Neural crest cell (in vitro differentiated cells): ENCODE measurements at places on chromosomes 2 and 18. TPM values are rescaled to one million over a fixed set of nuclear protein-coding genes. Genes with fewer than 3 reads are reported as not detected.

DNA sequence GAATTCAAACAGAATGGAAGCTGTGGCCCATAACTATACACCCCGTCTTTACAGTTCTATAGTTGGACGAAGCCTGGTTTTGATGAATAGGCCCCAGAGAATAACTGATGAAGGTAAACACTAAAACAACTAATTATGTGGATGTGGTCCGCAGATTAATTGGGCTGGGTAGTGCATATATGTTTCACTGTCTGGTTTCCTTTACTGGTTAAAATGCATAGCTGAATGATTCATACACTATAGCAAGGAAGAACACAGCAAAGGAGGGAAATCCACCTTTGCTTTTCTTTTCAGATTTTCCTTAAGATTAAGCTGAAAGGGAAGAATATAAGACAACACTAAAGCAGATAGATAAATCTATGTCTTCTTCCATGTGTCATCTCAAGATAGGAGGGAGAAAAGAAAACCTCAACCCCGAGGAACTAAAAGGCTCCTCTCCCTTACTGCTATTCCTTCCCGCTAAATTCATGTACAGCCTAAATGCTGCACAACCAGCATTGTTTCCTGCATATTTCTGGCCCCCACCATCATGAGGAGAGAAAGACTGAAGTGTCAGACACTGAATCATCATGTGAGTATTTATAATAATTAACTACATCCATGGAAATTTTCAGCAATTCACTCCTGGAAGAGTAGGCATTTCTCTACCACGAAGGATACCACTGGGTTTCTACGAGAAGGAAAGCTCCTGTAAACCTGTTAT lies 297.1 kb upstream of the CCDC68 start:
- no peak for DNase-seq

GRCh38 chr2:49032936-49033335 lies 121.4 kb downstream of the FSHR start:
- no peak for DNase-seq

DNA sequence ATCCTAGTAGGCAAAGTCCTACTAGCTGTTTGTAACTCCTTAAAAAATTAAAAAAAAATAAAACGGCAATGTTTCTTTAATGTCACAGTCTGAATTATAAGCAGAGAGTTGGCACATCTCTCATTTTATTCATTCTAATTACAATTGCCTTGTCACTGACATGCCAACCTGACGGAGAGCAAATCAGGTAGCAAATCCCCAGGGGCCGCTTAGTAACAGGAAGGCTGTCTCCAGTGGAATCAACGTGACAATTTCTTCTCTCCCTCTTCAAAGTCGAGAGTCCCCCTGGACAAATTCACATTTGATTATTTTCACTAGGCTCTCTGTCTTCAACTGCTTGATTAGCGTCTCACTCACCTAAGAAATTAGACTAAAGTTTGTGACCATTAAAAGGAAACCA lies 1598.9 kb upstream of the PIK3C3 start:
- no peak for DNase-seq

DNA sequence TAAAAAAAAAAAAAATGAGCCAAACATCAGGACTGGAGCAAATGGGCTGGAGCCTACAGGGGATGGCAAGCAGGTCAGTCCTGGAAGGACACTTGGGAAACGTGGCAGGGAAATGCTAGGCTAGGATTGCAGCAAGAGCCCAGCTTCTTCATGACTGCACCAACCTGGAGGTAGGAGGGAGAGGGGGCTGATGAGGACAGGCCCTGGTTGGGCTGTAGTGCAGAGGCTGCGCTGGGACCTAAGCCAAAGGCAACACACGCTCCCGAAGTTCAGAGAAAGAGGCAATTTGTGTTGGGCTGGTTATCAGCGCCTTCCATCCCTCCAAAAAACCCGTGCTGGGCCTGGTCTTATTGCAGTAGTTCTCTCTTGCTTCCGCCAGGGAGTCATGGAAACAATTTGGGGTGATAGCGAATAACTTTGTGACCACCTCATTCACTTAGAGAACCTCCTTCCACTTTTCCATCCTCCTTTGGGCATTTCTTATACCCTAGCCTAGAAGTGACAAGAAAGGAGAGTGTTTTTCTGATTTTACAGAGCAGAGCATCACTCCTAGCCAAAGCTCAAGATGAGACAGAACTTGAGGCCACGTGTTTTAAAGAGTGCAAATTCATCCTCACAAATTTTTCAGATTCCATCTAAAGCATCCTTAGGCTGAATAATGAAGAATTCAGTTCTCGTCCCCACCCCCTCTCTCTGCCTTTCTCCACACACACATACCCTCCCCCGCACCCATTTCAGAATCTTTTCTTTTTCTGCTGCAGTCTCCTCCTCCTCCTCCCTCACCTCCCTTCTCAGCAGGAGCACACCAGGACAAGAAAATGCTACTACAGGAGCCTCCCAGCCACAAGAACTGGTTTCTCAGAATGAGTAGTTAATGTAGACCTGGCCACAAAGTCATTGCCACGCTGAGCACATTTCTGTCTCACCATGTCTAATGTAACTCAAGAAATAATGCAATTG lies 82.5 kb upstream of the STPG4 start:
- no peak for DNase-seq

DNA sequence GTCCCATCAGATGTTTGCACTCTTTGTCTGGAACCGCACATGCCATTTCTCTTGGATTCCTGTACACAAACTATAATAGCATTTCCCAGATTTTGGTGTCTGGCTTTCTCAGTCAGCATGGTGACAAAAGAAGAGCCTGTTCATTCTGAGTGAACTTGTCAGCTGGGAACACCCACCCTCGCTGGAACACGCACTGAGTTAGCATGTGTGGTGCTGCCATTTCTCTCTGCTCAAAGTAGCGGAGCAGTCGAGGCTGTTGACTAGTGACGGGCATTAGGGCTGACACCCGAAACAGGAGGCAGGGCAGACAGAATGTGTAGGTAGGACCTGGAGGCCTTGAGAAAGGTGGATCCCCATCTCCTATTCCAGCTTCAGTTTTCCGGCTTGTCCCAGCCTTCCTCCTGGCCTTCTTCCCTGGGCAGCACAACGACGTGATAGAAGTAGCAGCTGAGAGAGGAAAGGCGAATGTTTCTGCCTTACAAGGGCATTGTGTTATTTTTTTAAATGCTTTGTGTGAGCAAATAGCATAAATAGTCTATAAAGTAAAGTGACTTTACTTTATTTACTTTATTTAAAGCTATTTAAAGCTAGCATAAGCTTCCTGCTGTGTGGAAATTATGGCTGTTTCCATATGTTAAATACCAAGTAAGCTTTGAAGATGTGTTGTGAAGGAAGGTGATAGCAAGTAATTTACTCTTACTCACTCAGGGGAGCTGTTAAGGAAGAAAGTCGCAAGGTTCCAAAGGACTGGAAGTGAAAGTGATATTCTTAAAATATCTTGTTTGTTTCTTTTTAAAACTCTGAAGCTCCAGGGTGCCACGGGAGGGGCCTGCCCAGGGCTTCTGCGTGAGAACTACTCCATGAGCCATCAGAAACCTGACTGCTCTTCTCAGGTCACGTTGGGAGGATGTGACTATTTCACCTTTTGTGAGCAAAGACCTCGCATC lies 272.6 kb downstream of the NEDD4L start:
- no peak for DNase-seq

- DNase-seq, result no peak
Measured at GRCh38 chr18:10013621-10014543, 100.1 kb downstream of the VAPA start.

GRCh38 chr18:36256094-36256493 lies 41.4 kb upstream of the FHOD3 start:
- DNase-seq, result no peak

DNA sequence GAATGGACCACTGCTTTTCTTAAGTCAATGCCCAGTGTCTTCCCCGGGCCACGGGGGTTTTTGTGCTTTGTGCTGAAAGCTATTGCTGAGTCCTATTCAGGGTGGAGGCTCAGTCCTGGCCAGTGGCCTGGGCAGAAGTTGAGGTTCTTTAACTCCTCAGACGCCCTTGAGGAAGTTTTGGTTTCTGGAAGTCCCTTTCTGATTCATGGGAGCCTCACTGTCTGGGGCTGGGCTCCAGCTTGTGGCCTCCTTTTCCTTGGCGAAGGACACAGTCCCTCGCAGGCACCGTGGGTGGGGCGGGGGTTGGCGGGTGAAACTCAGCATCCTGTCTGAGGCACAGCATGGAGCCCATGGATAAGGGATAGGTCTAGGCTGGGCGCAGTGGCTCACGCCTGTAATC lies 465.2 kb upstream of the HS6ST1 start:
- DNase-seq, result no peak

GRCh38 chr2:50547521-50547920 lies 484.4 kb downstream of the NRXN1 start:
- no peak for DNase-seq

DNA sequence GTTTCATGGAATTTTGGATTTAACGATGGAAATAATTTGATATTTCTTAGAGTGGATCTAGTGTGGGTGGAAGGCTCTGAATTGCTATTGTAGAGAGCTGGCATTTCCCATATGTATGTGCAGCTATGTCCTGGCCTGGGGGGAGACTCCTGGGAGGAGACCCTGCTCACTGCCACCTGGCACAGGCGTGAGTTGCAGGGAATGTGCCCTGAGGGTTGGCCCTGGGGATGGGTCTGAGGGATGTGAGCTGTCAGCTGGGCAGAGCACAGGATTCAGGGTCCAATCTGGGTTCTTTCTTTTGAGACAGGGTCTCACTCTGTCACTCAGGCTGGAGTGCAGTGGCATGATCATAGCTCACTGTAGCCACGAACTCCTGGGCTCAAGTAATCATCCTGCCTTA lies 120.2 kb downstream of the CLIP4 start:
- DNase-seq, result no peak

- DNase-seq, result no peak
Measured at GRCh38 chr2:46394649-46395510, 84.5 kb upstream of the TMEM247 start.

GRCh38 chr2:236117861-236118269 lies 50.3 kb downstream of the GBX2 start:
- DNase-seq, result no peak

DNA sequence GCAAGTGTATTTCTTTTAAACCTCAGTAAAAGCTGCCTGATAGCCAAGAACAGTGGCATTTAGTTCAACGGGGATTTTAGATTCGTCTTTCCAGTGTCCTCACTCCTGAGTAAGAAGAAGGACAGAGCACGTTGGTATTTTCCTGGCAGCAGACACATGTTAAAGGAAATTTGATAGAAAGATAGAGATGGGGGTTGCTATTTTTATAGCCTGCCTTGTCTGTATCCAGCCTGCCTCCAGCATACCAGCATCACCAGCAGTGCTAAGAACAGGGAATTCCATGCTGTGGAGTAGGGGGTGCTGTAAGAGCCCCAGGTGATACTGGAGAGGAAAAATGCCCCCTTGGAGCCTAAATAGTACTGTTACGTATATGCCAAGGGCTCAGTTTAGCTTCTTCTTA lies 1.1 kb upstream of the SMYD1 start:
- DNase-seq, result no peak

DNA sequence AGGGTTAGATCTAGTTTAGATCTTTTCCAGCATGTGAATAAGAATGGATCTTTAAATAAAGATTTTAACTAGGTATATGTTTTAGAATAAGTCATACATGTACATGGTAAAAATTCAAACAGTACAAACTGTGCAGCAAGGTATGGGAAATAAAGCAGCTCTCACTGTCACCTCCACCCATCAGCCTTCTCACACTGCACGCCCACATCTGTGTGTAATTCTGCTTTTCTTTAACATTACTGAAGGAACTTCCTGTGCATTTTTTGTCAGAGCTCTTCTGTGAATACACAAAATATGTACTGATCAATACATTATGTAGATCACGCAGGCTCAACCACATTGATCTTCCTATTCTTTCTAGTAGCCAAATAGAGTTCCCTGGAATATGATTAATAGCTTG lies 3.4 kb downstream of the CASP8 start:
- no peak for DNase-seq

DNA sequence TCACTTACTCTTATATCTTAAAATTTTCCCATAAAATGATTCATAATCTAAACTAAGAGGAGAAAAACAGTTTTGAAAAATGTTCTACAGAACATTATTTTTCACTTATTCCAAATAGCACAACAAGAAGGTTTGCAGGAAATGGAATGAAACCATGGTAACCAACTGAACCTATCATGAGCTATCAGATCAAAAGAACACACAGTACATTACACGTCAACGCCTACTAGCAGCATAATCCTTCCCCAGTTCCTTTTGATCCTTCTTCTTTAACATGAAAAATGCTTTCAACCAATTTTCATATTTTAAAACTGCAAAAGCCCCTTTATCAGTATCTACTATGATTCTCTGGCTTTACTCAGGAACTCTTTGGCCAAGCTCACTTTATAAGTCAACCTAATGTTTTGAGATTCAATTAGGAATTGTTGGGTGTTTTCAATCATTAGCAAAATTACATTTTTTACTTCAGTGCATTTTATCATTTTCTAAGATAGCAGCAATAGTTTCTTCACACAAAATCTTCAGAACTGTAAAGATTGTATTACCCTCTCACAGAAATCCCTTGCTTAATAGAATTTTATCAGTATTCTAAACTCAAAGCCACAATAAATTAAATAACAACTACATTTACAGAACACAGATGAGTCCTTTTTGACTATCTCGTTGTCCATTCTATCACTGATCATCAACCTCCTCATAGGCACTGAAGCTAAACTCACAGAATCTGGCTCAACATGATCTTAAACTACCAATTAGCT lies 102.5 kb downstream of the CHN1 start:
- DNase-seq, result no peak

DNA sequence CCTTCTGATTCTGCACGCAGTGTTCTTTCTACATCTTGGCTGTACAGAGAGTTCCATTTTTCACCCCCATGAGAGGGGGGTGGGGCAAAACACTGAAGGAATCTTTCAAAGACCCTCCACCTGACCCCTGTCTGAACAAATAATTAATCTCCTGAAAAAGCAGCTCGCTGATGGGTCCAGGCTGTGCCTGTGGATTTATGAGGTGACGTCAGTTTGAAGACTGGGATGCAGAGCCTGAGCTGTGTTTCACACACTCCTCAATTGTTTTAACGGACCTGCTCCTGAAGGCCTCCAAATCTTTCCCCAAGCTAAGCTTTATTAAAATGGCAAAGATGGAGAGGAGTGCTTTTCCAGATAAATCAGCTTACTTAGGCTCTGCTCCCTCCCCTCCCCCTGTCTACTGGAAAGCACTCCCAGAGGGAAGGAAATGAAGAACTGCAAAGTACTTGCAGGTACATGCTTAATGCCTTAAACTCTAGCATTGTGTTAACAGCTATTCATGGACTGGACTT lies 390.2 kb upstream of the TNP1 start:
- no peak for DNase-seq

- no peak for DNase-seq
Measured at GRCh38 chr2:50748671-50749070, 283.3 kb downstream of the NRXN1 start.

GRCh38 chr2:215870088-215870490 lies 143.3 kb downstream of the MREG start:
- no peak for DNase-seq

DNA sequence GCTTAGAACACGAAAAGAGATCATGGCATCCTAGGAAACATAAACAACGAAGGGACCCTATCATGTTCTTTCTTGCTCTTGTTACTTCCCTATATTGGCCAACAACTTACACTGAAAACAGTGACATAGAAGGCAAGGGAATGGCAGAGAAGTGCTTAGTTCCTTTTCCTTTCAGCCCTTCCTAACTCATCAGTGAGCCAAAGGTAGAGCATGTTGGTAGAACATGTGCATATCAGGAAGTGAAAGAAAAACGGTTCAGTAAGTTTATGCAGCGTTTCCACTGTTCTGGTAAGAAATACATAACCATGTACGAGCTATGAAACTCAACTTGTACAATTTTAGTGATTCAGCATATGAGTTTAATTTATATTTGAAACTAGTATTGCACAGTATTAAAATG lies 21.7 kb downstream of the AKAIN1 start:
- no peak for DNase-seq

CRYGD gene
- total RNA-seq, result not detected in 2 replicates

EIF2B4 gene
- total RNA-seq, result 72.5 TPM in 2 replicates

LINC00305 gene
- not detected in 2 replicates for total RNA-seq

SERPINB11 gene
- total RNA-seq, result not detected in 2 replicates

ZNF892 gene
- total RNA-seq, result 18.9 and 20.2 TPM in 2 replicates

GALR1 gene
- not detected in 2 replicates for total RNA-seq
